ENCODE measurements at places on chromosomes 5 and 9. TPM values are rescaled to one million over a fixed set of nuclear protein-coding genes. Genes with fewer than 3 reads are reported as not detected.
A peak's percentile ranks its signal among the peaks of the same experiment; 100 is the strongest.

DNA sequence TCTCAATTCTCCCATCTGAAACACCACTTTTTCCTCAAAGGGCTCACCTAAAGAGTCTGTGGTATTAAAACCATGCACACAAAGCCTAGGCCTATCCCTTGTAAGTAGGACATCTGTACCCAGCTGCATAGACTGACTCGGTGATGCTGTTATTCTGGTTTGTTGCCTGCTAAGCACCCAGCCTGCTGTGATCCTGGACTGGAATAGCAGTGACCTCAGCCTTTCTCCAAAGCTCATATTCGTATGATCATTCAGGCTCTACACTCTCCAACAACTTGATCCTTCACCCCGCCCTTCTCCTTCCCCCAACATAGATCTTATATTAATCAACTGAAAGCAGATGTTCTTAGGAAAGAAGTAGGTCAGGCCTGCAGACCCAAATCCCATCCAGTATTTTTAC lies 81.4 kb upstream of the WWC1 start:
- H3K4me3 ChIP-seq: no peak overlapping the region
- H3K27ac ChIP-seq: no peak overlapping the region
- no peaks in the 10 kb centered on the region for H3K36me3 ChIP-seq
- no peaks in the 10 kb centered on the region for H3K4me1 ChIP-seq
- no peaks in the 10 kb centered on the region for H3K27me3 ChIP-seq
- DNase-seq: no peak

DNA sequence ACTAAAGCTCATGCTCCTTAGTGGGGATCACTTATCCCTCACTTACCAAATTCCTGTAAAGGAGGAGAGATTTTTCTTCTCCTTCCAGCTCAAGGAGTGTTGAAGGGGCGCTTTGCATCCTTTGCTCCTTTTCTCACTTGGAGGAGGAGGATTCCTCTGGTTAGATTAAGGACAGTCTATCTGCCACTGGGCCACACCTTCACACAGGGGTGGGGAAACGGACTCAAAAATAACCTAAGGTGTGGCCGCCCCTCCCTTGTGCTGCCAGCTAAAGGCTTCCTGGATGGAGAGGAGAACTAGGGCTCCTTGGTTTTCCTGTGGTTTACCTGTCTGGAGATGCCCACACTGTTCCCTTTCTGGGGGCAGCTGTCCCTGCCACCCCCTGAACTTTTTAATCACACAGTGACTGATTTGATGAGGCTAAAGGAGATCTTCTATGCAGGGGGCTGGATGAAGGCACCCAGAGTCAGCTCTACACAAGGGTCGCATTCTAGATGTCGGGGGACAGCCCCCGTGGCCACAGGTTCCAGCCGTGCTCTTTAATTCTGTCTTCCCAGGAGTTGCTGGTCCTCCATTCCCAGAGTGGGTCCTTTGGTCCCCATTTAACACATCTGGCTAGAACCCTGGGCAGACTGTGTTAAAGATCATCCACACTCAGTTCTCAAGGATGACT lies 14.4 kb downstream of the GLRX start:
- H3K27ac ChIP-seq: peak overlapping the region; percentile 94
- H3K27me3 ChIP-seq: no peaks in the 10 kb centered on the region
- H3K4me1 ChIP-seq: peaks cover 38% of the 10 kb centered on the region
- H3K4me3 ChIP-seq: peak overlapping the region; percentile 34

GRCh38 chr9:35057271-35057620 lies 15.2 kb downstream of the VCP start:
- no peak overlapping the region for H3K4me3 ChIP-seq
- H3K27ac ChIP-seq: peak overlapping the region; percentile 68
- no peaks in the 10 kb centered on the region for H3K27me3 ChIP-seq
- no peak for DNase-seq
- peaks cover 4% of the 10 kb centered on the region for H3K36me3 ChIP-seq
- H3K4me1 ChIP-seq: peaks cover 5% of the 10 kb centered on the region

Gene LAMC3
- total RNA-seq: 7.2 TPM

Gene TRIM7
- total RNA-seq: 4.2 TPM

Gene IL3
- total RNA-seq: not detected

Gene ZNF462
- total RNA-seq: not detected

Gene FUBP3
- 46.1 TPM for total RNA-seq

All from naive thymus-derived CD8-positive, alpha-beta T cell (primary cell).